ENCODE measurements at places on chromosomes 3 and 15.

DNA sequence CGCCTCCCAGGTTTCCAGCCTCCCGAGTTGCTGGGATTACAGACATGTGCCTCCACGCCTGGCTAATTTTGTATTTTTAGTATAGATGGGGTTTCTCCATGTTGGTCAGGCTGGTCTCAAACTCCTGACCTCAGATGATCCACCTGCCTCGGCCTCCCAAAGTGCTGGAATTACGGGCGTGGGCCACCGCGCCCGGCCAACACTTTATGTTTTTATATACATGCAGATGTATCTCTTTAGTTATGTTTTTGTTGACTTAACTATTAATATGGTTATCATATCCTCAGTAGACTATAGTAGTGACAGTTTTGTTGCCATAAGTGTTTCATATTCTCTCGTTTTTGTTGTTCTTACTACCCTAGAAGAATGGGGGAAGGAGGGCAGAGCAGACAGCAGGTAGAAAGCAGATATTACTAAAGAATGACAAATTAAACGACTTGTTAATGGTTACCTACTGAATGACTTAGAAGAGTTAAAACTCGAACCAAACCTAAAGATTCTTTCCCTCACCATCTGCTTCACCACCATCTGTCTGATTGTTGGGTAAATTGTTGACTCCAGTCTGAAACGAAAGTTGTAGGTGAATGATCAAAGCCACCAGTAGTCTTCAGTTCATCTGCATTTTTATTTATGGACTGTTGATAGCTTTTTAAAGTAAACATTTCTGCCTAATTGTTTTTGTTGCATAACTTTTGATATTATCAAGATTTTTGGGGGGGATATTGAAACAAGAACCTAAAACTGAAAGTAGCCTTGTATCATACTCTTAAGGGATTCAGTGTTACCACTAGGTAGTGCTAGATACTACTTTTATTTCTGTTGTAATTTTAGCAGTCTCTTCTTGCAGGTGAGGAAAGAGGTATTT, 89.3 kb downstream of the RASA2 start:
- DNase-seq = peak; percentile 49

- no peak for DNase-seq
Observed at GRCh38 chr3:32056559-32057290, 49.7 kb upstream of the GPD1L start.

GRCh38 chr15:38680775-38681174, 116.2 kb upstream of the RASGRP1 start:
- no peak for DNase-seq

GRCh38 chr3:186839874-186840641, 2.5 kb upstream of the ADIPOQ start:
- no peak for DNase-seq

DNA sequence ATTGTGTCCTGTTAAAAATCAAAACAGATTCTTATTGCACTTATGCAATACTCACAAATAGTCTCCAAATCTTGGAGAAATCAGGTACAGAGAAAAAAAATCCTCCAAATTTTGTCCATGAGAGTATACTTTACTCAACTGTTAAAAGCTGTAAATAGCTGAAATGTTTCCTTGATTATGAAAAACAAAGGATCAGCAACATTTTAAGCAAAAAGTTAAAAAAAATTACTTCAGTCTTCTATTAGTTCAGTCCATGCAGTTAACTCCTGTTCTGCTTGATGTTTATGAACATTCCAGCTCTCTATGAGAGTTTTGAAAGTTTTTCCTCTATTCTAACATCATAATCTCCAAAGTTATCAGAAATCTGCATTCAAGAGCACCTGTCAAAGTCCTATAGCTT, 22.8 kb upstream of the ZNF80 start:
- DNase-seq = no peak

DNA sequence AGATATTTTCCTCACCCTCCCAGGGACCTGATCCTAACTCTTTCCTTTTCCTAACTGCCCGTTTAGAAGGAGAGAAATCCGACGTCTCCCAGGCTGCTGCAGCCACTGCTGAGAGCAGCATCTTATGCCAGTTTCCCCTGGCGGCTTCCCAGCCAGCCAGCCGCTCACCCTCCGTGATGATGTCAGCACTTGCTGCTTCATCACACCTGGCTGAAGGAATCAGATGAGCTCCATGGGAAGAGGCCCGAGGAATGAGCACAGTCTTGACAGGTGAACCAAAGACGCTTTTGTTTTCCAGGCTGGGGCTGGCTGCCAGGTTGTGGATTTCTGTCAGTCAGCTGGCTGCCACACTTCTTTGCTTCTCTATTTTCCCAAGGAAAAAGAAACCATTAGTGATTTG, 445.1 kb upstream of the RBMS3 start:
- peak; percentile 48 for DNase-seq

DNA sequence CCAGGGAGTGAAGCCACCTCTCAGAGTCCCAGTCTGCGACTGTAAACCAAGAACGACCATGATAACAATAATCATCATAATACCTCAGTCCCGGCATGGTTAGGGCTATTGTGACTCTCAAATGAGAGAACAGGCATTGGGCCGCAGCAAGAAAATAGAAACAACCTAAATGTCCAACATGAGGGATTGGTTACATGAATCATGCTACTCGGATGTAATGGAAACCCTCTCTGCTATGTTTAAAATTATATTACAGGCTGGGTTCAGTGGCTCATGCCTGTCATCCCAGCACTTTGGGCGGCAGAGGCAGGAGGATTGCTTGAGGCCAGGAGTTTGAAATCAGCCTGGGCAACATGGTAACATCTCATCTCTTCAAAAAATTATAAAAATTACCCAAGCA, 2.8 kb downstream of the CPN2 start:
- no peak for DNase-seq

DNA sequence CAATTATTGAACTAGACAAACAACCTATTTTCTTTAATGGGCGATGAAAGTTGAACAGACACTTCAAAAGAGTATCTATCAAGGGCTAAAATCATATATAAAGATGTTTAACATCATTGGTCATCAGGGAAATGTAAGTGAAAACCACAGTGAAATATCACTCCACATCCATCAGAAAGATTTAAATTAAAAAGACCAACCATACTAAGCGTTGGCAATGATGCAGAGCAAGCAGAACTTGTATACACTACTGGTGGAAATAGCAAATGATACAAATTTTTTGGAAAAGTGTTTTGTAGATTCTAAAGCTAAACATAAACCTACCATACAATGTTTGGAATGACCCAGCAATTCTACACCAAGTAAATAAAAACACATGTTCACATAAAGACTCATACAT, 65.9 kb upstream of the THBS1 start:
- DNase-seq = no peak

GRCh38 chr3:124557433-124558232, 172.6 kb upstream of the UMPS start:
- no peak for DNase-seq

- no peak for DNase-seq
Observed at GRCh38 chr3:39716849-39717248, 92.6 kb upstream of the MYRIP start.

DNA sequence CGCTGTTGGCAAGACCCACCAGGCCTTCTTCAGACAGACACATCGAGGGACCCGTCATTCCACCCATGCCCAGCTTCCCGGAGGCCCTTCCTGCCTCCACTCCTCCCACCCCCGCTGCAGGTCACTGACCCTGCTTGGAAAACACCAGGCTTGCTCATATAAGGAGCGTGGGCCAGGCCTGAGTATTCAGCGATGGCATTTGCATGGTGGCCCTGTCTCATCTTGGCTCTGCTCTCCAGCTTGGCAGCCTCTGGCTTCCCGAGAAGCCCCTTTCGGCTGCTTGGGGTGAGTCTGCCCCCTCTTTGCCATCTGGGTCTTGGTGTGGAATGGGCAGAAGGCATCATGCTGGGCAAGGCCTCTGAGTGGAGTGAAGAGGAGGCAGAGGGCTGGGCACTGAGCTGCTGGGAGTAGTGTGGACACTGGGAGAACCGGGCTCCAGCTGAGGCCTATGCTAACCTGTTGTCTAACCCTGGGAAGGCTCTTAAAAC, at the start of gene ITIH3:
TSS of gene ITIH3 (plus strand) at position 185 of the 488 bp plus-strand sequence. CDS start at position 193, 8 bp downstream.
- no peak for DNase-seq

- no peak for DNase-seq
Observed at GRCh38 chr15:59685737-59686297, 3.3 kb downstream of the BNIP2 start.

DNA sequence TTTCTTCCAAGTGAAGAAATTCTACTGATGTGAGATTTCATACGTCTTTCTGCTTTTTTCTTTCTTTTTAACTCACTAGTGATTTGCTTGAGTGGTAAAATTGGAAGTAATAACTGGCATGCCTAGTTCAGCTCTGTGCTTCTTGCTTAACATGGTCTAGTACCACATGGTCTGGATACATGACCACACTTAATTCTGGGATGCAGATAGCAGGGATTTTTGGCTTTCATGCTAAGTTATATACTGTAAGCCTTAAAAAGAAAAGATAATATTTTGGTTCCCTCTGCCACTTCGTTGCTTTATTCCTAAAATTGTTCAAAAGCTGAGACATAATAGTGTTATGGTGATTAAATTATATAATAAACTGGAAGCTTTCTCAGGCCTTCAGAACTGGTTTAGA, 174.3 kb downstream of the OXSM start:
- DNase-seq = no peak

DNA sequence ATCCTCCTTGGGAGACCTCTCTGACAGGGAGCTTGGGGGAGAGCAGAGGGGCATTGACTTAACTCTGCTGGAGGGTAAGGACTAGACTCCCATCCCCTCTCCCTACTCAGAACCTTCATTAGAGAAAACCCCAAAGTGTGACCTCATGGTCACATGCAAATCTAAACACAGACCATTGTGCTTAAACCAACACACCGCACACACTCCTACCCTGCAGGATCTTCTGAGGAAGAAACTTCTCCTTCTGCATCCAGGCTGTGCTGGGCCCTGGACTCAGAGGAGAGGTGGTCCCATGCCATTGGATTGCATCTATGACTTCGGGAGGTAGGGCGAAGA, 805 bp upstream of the PARP16 start:
- no peak for DNase-seq

- DNase-seq = no peak
Observed at GRCh38 chr15:64844576-64845145, 2.9 kb downstream of the PLEKHO2 start.

DNA sequence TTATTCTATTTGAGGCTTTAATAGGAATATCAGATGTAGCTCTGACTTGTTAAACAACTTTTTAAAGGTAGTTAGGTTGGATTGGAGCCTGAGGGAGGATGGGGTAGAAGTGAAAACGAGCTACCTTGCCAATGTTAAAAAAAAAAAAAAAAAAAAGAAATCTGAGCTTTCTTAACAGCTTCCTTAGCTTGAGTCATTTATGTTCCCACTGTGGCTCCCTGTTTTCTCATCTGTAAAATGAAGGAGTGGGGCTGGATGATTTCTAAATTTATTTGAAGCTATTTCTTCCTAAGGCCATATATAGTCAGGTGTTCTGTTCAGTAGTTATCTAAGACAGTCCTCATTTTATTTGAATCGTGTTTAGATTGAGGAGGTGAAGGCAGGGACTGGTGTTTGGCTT, 105.7 kb downstream of the EDEM1 start:
- DNase-seq = no peak

- DNase-seq = no peak
Observed at GRCh38 chr3:105829229-105829628, 39.6 kb downstream of the CBLB start.

- no peak for DNase-seq
Observed at GRCh38 chr3:141764986-141765385, 1.8 kb downstream of the GRK7 start.

GRCh38 chr15:93418566-93418965, 329.6 kb upstream of the RGMA start:
- DNase-seq = no peak

DNA sequence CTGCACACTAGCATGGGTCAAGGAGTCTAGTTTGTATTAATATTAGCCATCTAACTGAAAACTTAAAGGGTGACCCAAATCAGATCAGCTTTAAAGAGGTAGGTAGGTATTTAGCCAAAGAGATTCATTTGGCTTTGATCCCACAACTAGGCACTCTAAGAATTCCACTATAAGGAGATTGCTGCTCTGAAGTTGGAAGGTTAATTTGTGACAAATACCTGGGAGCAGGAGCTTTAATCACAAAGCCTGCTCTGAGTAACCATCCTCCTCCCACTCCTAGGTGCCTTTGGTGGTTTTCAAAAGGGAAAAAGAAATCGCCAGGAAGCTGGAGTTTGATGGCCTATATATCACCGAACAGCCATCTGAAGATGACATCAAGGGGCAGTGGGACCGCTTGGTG, 120.3 kb upstream of the CHRM5 start:
- no peak for DNase-seq

DNA sequence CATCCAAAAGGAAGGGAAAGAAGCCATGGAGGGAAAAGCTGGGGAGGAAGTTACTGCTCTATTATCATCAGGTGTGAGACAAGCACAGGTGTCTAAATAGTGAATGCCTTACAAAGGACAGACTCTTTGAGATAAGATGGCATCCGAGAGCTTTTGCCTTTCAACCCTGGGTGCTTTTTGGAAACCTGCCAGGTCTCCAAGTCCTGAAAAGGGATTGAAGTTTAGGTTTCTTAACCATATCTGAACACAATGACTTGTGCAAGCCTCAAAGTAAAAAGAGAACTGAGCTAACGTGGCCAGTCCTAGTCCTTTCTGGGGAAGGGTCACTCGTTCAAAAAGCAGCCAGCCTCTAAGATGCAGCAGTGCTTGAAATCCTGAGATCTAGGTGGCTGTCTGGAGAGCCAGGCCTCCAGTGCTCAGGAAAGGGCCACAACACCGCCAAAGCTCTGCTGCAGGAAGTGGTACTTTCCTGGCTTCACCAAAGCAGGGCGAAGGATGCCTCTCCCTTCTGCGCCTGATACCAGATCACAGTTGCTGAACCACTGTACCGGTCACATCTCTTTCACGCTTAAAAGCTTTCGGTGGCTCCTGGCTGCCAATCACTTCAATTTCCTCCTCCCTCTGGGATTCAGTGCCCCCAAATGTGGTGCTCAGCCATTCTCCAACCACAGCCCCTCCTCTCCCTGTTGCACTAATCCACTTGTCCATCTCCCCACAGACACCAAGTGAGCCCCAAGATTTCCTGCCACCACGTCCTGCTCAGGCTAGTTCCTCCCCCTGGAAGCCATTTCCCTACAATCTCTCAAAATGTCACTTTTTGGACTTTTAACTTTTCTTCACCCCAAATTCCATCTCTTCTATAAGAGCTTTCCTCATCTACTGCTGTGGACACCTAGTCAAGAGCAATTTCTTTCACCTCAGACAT, 104.1 kb upstream of the LPP start:
- no peak for DNase-seq

DNA sequence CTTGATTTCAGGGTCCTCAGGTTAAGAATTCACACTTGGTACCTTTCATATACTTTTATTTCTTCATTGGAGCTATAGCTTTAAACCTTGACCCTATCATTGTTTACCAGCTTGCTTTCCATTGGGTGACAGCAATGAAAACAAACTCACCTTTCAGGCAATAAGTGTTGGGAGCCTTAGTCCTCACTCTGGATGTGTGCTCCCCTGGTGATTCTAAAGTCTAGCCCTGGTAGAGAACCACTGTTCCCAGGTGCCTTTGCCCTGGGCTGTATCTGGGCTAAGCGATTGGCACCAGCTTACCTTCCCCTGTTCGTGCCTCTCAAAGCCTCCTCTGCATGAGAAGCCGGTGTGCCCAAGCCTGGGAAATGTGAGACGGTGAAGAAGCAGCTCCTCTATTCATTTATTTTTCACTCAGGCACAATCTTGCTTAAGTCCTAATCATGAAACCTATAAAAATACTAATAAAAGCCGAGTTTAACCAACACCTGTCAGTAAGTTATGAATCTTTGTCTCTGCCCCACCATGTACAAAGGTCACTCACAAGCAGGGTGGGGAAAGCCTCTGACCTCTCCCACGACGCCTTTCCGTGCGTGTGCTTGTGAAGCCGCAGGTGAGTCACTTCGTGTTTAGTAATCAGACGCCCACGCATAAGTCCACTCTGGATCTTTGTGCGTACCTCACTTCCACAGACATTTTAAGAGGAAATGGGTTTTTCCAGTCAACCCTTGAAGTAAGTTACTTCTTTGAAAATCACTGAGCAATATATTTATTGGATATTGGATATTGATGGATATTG, 12.8 kb upstream of the ARRDC4 start:
- no peak for DNase-seq
